ENCODE measurements at places on chromosomes 2 and 18. TPM values are rescaled to one million over a fixed set of nuclear protein-coding genes. Genes with fewer than 3 reads are reported as not detected.

DNA sequence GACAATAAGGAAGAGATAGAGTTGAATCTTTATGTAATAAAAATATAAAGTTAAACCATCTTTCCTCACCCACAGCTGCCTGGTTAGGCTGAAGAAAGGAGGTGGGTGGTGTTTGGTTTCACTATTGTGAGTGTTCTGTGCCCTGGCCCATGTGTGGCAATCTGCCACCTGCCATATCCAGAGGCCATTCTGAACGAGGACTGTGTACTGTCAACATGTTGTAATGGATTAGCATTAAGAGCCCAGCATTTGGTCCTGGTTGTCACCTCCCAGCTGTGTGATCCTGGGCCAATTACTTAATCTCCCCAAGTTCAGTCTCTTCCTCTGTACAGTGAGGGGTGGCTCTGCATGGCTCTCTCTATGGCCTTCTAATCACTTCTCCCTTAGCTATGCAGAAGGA, 118.2 kb upstream of the SEC11C start:
- no peak for DNase-seq

The SLC35G4 gene
- not detected for total RNA-seq

The SLC66A3 gene
- total RNA-seq, result 10.9 TPM

DNA sequence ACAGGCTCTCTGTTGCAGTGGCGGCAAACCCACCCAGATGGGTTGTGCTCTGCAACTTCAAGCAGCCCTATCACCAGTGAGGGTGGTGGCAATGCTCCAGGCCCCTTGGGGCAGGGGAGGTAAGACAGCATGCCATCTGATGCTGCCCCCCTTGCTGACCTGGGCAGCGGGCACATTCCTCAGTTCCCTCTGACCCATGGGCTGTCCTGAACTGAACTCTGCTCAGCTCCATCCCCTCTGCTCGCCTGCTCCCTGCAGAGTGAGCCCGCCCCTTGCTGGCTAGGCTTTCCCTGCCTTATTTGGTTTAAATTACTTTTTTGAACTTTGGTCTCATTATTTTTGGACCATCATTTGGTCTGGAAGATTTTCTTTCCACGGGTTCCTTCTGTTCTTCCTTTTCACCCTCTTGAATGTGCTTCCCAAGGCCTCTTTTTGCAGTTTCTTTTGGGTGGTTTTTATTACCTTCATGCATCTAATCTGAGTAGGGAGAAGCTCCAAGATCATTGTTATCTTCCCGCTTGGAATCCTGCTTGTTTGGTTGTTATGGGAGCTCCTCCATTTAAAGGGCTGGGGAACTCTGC, 565.4 kb downstream of the TNS1 start:
- DNase-seq, result no peak

DNA sequence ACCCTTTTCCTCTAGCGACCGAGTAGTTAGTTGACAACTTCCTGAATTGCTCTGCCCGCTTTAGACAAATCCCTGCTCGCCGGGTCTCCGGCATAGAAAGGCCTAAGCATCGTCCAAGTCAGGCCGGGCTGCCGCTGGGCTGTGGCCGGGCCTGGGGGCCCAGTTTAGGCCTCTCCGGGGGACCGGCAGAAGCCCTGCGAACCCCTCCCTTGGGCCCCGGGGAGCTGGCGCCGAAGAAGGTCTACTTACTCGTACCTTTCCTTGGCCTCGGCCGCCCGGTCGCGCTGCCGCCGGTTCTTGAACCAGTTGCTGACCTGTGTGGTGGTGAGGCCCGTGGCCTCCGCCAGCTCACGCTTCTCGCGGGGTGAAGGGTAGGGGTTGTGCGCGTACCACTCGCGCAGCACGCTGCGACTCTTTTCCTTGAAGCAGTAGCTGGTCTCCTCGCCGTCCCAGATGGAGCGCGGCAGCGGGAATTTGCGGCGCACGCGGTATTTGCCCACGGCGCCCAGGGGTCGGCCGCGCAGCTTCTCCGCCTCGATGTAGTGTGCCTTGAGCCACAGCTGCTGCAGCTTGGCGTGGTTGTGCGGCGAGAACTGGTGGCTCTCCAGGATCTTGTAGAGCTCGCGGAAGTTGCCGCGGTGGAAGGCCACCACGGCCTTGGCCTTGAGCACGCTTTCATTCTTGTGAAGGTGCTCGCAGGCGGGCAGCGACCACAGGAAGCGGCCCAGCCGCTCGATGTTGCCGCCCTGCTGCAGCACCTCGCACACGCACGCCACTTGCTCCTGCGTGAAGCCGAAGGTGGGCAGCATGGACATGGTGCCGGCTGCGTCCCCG, 739 bp downstream of the SIX2 start:
- no peak for DNase-seq

- no peak for DNase-seq
These were observed 61.8 kb downstream of the CDH2 start for GRCh38 chr18:28115149-28115550.

DNA sequence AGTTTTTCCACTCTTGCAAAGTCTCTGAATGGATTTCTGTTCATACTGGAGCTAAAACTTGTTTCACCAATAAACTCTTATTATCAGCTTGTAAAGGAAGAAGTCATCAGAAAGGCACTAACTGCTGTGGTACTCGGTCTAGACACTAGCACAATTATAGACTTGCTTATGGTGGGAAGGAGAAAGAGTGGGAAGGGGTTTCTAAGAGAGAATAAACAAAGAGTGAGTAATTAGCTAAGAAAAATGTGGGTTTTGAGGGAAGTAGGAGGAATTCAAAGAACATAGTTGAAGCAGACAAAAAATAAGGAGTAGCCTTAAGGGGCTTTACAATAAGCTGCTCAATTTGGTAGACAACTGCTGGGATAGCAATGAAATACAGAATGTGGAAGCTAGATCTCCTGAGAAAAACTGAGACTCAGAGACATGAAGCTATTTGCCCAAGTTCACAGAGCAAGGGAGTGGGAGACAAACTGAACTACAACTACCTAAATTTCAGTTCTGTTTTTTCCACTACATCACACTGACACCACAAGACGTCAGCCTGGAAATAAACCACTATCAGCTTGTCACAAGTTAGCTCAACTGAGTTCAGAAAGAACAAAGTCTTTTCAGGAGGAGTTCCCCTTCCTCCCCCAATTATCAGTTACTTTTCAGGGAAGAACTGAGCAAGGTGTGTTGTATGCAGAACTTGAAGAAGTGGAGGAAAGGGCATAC, 59.7 kb downstream of the MAP4K3 start:
- DNase-seq, result peak; percentile 44

The TMEM200C gene
- total RNA-seq, result not detected

DNA sequence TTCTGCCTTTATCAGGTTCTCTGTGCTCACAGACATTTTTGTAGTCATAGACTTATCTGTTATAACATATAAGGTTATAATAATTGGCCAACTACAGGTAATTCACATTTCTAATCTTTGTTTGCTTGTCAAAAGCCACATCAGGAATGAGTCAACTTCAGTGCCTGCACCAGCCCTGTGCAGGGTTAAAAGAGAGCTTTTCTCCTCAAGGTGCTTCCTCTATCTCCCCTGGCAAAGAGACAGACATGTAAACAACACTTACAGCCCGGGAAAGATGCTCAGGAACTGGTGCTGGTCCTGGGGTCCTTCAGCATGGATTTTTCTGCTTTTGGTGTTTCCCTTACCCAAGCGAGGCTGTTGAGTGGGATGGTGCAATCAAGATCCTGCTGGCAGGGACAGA, 7.7 kb upstream of the EHD3 start:
- no peak for DNase-seq

The MRPL30 gene
- 47.1 TPM for total RNA-seq

All from Karpas-422 (cell line).